Mesenteric fat pad (tissue), 1 donor: ENCODE measurements at places on chromosomes 6 and 20. TPM values are rescaled to one million over a fixed set of nuclear protein-coding genes. Genes with fewer than 3 reads are reported as not detected.

DNA sequence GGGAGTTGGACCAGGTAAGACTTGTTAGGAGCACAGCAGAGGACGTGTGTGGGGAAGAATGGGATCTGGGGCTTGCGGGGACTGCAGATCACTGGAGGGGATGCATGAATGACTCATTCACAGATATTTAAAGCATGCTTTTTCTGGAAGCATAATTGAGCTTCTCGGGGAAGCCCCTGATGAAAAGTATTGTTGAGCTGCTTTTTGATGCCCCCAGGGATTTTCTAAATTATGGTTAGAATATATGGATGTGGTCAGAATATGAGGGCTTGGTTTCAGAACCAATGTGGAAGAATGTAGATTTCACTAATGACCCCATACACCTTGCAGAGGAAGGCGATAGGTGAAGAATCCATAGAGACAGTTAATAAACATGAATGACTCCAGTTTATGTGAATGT is 36.1 kb downstream of the GMPR start:
- DNase-seq: no peak

DNA sequence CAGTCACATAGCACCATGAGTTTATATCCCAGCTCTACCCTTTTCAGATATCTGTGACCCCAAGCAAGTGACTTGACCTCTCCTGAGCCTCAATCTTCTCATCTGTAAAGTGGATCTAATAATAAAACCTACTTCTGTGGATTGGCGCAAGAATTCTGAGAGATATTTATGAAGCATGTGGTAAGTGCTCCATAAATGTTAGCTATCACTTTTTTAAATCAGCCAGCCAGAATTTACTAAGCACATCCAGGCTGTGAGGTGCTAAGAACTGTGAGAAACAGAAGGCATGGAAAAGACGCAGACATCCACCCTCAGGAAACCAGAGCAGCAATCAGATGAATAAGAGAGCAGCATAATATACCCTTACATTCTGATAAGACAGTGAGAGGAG is 862 bp downstream of the C20orf96 start:
- no peak for DNase-seq

DNA sequence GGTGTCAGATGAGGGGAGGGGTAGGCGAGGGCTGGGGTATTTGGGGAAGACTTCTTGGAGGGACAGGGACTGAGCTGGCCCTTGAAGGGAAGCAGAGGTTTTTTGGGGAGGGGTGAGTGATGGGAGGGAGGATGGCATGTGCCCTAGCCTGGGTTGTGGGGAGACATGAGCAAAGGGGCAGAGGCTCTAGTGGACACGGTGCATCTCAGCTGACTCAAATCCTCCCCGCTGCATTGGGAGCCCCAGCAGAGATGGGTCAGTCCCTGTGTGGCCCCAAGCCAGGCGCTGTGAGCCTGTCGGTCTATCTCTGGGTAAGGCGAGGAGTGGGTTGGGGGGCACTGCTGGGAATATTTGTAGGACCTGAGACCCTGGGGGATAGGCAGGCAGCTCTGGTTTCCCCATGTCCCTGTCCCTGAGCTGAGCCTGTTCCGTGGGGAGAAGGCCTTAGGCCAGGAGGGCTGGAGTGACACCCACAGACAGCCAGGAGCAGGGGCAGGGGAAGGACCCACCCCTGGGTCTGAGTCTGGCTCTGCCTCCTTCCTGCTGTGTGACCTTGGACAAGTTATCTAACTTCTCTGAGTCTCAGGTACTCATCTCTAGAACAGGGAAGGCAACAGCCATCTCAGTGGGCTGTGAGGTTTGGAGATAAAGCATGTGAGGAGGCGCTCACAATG is 36.0 kb downstream of the SPDEF start:
- DNase-seq: no peak

GRCh38 chr6:129490521-129491255 is 219.3 kb downstream of the ARHGAP18 start:
- DNase-seq: no peak

DNA sequence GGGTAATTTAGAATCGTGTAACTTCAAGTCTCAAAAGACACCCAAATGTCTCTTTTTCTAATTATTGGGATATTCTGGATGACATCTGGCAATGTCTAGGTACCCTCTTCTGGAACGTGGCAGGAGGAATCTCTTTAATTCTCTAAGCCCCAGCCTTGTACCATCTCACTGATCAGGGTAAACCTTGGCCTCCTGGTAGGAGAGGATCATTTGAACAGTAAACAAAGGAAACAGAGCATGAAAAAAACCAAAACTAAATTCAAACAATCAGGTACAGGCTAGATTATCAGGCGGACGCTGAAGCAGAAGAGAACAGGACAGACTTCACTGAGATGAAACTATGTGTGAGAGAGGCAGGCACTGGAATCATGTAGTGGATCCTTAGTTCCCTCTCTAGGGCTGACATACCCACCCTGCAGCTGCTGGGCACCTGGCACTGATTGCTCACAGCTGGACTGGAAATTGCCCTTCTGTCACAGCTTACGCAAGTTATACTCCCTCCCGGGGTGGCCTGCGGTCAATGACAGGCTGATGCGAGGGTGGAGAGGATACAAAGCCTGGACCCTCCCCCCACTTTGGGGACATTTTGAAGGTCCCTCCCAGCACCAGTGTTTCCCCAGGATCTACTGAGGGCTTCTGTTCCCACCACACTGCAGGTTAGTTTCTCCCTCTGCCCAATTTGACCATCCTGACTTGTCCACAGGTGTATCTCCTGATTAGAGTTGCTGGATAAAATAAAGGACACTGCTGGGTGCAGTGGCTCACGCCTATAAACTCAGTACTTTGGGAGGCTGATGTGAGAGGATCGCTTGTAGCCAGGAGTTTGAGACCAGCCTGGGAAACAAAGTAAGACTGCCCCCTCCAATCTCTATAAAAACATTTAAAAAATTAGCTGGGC is 20.6 kb upstream of the ZBTB24 start:
- DNase-seq: no peak

The SLC35D3 gene
- total RNA-seq: not detected

The MAPK14 gene
- 94.4 TPM for total RNA-seq

The RAB32 gene
- 33.2 TPM for total RNA-seq
